ENCODE measurements at places on chromosomes 7 and 10. TPM values are rescaled to one million over a fixed set of nuclear protein-coding genes. Genes with fewer than 3 reads are reported as not detected.

Gene MMRN2
- total RNA-seq = 57.0 TPM

Gene EPO
- not detected for total RNA-seq

Gene AMZ1
- 0.32 TPM for total RNA-seq

Gene STEAP2
- 45.9 TPM for total RNA-seq

Gene LRRN3
- 1.3 TPM for total RNA-seq

Gene POLR2J2
- total RNA-seq = 7.5 TPM

Gene DENND2A
- total RNA-seq = 13.7 TPM

Gene PRSS2
- total RNA-seq = 1.9 TPM

Gene AGBL3
- total RNA-seq = 4.3 TPM
